ENCODE measurements at places on chromosomes 2 and 18.

DNA sequence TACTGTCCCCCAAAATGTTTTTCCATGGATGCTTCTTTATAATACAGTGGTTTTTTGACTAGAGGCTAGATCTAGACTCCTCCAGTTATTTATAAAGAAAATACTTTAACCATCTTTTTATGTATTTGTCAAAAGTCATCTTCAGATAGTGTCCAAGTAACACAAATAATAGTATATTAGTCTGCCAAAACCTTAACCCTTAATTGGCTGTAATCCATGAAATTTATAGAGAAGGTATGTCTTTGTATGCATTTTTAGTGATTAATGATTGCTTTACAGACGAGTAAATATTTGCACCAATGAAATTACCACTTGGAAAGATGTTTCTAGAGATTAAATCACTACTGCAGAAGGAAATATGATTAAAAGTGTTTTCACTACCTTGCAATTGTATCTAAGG, 451.8 kb upstream of the NRXN1 start:
- no peak for DNase-seq

- no peak for DNase-seq
These were observed 5.7 kb downstream of the MCFD2 start for GRCh38 chr2:46909771-46910419.

- no peak for DNase-seq
These were observed 80.2 kb downstream of the USP40 start for GRCh38 chr2:233486357-233486756.

DNA sequence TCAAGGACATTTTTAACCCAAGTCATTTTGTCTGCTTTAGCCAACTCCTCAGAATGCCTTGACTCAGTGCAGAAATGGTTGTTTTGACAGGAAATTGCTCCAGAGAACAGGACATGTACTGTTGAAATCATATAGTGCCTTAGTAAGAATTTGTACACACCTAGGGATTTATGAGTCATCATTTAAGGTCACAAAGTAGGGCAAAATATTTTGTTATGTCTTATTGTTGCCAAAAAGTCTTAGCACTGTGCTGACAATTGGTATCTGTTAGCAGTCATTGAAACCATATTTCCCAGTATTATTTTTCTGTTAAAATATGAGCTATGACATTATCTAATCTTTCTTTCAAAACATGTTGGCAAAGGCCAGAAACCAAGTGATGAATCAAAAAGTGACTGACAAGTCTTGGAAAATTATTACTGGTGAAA, 104.5 kb downstream of the OSBPL6 start:
- DNase-seq: no peak

- no peak for DNase-seq
These were observed 239.1 kb downstream of the ASXL3 start for GRCh38 chr18:33817096-33817495.

DNA sequence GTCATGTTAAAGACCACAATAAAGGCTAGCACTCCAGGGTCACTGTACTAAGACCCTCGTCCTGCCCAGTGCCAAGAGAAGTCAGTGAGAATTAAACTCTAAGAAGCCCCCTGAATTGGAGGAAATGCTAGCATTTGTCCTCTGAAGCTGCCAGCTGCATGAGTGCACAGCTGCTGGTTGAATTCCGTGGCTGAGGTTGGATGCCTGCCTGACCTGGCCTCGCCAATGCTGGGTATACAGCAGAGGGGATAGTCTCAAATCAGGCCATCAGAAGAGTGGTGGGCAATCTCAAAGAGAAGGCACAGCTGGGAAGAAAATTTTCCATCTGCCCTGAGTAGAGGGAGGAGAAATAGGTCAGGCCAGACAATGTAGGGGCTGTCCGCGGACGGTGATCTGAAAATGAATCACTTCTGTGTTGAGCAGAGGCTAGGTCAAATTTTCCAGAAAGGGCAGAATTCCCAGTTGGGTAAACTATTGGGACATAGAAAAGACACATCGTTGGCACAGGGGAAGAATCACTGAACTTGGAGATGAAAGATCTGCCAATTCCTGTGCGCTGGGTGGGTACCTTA, 110.5 kb upstream of the AGAP1 start:
- DNase-seq: no peak

Measured in hematopoietic multipotent progenitor cell (in vitro differentiated cells).